ENCODE measurements at places on chromosomes 7 and 10. TPM values are rescaled to one million over a fixed set of nuclear protein-coding genes. Genes with fewer than 3 reads are reported as not detected.

PKD2L1 gene
- 0.32 TPM for polyA plus RNA-seq

DNA sequence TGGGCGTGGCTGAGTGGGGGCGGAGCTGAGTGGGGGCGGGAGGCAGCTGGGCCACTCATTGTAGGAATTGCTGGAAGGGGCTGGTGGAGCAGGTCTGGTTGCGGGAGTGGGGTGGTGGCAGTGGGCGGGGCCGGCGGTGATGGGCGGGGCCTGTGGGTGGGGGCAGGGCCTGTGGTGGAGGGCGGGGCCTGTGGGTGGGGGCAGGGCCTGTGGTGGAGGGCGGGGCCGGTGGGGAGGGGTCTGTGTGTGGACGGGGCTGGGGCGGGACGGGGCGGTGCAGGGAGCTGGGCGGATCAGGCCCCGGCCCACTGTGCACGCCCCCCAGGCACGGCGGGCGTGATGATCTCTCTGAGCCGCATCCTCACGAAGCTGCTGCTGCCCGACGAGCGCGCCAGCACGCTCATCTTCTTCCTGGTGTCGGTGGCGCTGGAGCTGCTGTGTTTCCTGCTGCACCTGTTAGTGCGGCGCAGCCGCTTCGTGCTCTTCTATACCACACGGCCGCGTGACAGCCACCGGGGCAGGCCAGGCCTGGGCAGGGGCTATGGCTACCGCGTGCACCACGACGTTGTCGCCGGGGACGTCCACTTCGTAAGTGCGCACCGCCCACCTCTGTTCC is 14.0 kb downstream of the SLC29A4 start:
- no peak for DNase-seq

- no peak for DNase-seq
Measured at GRCh38 chr10:117499248-117500105, 43.1 kb upstream of the EMX2 start.

EGR2 gene
- 2.0 TPM for polyA plus RNA-seq

GRCh38 chr7:98352621-98353020 is 48.3 kb downstream of the BAIAP2L1 start:
- DNase-seq, result no peak

DNA sequence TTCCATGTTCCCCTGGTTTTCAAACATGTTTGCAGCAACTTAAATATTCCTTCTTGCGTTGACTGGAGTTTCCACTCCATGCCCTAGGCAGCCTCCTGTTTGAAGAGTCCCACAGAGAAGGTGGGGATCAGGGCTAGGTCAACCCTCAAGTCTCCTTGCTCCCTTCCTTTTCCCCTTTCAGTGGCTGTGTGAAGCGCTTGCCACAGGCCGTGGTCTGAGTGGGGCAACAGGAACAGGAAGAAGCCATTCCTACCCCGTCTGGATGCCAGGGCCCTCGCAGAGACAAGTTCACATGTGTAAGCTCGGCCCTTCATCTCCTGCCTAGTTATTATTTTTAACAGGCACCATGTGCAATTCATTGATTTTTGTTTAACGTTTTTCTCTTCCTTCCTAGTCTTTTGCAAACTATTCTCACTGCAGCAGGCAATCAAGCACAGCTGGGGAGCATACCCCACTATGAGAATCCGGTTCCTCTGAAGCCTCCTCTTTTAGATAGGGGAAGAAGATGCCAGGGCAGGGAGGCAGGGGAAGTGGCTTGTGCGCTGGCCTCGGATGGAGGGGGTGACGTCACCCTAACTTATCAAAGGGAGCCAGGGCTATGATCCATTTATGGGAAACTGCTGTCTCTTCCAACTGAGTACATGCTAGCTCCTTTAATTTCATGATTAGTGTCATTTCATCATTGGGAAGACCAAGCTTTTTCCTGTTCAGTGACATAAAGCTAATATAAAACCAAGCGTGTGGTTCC is 64.2 kb downstream of the PRLHR start:
- no peak for DNase-seq

DNA sequence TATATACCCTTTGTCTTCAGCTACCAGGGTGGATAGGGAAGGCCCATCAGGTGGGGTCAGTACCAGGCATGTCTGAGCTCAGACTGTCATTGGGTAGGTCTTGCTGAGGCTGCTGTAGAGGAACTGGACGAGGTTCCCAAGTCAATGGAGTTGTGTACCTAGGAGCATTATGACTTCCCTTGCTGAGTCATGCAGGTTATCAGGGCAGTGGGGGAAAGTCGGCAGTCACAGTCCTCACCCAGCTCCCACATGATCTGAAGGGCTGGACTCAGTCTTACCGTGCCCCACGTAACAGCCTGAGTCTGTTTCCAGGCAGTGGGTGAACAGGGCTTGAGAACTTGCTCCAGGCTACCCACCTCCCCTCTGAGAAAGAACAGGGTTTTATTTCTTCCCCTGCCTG is 260.8 kb upstream of the COBL start:
- DNase-seq, result no peak

DNA sequence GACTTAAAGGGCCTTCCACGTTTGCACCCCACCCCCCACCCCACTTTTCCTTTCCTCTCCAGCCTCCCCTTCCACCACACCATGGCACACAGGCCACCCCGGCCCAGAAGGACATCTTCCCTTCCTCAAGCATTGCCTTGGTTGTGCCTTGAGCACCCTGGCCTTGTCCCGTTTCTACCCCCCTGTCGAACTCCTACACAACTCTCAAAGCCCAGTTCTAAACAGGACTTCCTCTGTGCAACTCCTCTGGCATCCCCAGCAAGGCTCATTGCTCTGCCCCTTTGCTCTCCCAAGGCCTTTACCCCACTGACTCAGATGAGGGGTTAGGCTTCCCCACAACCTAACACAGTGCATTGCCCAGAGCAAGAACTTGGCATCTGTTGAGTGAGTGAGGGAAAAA is 136.1 kb downstream of the HERPUD2 start:
- DNase-seq, result no peak

- no peak for DNase-seq
Measured at GRCh38 chr7:142807855-142808460, 37.2 kb downstream of the PRSS2 start.

- DNase-seq, result no peak
Measured at GRCh38 chr7:73870041-73870492, 9.1 kb downstream of the TMEM270 start.

GRCh38 chr7:132735476-132735875 is 159.2 kb upstream of the PLXNA4 start:
- no peak for DNase-seq

DNA sequence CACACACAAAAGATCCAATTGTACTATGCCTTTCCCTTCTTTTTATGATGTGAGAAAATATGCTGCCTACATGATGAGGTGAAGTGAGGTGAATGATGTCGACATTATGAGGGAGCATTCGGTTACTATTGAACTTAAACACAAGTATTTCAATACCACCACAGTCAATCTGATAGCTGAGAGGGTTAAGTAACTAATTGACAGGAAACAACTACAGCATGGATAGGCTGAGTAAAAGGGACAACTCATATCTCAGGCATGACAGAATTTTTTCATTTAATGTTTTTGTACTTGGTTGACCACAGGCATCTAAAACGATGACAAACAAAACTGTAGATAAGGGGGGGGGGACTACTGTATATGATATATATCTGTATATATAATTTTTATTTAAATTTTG is 488.9 kb downstream of the SH2D4B start:
- no peak for DNase-seq

OPN1SW gene
- 2.3 TPM for polyA plus RNA-seq

CALML3 gene
- 0.87 TPM for polyA plus RNA-seq

DNA sequence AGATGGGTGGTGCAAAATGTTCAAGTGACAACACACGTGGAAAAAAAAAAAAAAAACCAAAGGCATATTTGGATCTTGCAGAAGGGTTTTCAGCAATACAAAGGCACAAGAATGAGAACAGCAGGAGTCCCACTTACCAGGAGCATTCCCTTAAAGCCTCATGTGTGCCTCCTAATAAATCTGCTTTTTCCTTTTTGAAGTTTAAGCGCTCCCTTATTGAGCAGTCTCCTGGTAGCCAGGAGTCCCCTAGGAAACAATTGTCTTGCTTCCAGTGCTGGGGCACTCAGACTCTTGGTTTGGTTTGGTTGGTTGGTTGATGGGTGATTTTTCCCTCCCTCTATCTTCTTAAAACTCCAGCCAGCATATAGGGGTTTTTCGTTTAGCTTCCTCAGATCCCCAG is 321.8 kb upstream of the NFE2L3 start:
- no peak for DNase-seq
